ENCODE measurements at places on chromosomes 12 and 14.

- DNase-seq = no peak
Measured at GRCh38 chr12:82414044-82414443, 55.7 kb downstream of the METTL25 start.

DNA sequence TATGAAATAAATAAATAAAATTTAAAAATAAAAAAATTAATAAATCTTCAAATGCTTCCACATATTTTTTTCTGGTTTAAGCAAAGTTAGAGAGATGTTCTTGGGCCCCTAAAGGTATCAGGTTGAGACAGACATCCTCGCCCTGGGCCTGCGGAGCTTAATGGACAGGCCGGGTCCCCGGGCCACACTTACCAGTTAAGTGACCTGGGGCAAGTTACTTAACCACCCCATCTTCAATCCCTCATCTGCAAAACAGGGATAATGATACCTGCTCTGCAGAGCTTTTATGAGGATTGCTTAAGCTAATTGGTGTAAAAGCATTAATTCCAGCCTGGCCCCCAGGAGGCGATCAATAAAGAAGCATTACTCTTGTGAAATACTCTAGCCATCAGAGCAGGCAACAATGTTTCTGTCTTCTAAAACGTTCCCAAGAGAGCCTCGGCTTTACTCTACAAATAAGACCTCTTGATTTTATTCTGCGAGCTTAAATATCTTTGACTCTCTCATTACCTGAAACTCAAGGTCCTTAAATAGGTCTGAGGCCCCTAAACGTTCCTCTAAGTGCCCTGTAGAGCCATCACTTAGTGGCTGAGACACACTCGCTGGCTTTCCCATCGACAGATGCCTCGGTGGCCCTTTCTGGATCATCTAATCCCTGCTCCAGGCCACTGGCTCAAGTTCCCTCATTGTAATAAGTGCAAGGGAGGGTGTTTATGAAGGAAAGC, 81.1 kb upstream of the DIO3 start:
- no peak for DNase-seq

DNA sequence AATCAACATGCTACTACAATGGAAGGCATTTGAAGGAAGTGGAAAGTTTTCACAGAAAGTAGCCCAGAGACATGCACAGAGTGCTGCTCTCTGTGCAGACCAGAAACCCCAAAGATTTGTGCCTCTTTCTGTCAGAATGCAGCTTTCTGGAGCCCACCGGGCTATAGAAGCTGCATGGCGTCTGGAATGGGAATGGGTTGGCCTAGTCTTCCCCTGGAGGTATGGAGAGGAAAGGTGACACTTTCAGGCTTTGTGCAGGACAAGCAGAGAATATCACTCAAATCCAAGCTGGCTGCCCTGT, 21.3 kb upstream of the ZFP36L1 start:
- DNase-seq = no peak

DNA sequence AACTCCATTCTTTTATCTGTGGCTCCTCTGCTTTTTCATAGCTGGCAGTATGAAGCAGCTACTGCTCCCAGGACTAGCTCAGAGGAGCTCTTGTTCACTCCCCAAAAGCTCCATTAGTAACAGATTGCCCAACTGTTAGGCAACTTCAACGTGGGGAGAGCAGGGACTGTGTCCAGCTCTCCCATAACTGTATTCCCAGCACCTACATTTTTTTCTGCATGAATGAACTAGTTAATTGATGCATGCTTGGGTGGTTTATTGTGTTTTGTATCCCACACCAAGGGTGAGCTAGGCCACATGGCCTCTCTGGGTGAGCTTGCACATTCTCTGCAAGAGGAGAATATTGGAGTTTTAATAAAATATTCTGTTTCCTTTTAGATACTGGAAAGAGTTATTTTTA, 15.2 kb downstream of the STON2 start:
- DNase-seq = no peak

DNA sequence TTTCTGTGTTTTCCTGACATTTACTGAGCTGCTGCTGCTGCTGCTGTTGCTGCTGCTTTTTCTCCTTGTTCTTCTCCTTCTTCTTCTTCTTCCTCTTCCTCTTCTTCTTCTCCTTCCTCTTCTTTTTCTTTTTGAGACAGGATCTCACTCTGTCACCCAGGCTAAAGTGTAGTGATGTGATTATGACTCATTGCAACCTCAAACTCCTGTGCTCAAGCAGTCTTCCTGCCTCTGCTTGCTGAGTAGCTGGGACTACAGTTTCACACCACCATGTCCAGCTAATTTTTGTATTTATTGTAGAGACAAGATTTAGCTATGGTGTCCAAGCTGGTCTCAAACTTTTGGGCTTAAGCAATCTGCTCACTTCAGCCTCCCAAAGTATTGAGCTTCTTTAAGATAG, 95.8 kb downstream of the TMTC3 start:
- no peak for DNase-seq

GRCh38 chr12:126519833-126520232, 1454.6 kb downstream of the AACS start:
- DNase-seq = no peak

DNA sequence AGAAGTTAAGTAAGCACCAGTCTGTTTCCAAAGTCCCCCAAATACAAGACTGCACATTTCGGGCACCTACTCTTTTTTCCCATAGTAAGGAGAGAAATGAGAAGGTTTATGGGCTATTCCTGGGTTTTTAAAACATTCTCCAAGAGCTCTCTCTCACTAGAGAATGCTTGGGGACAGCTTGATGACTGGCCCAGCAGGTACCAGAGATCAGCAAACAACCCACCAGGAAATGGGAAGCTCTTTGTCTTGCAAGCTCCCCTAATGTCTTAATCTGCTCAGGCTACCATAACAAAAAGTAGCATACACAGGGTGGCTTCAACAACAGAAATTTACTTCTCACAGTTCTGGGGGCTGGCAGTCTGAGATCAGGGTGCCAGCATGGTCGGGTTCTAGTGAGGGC, 41.8 kb upstream of the CRY1 start:
- no peak for DNase-seq

DNA sequence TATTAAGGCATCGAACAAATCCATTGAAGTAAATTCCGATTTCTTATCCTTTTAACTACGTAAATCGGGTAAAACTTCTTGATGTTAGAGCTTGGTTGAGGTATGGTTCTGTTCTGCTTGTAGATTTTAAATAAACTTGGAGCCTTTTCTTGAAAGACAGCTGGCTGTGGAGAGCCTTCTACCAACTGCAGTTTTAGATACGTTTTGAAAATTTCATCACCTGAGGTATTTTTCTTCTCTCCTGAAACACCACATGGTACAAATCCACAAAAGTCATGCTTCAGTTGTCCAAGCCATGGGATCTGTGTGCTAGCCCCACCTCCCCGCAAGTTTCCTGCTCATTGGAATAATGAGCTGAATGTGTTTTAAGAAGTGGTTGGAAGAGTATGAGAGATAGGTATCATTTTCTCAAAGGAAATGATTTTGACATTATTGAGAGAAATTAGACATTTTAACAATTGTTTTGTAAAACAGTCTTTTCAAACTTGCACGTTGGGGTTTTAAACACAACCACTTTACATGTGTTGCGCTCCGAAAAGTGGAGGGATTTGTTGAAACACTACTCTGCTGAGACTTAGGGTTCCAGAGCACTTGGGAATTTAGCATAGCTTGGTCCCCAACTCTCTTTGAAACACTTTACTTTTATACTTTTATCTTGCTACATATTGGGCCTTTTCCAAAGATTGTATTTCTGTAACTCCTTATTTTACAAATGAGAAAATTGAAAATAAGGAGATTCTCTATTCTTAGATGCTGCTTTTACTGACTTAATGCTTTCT, 1.4 kb downstream of the PPM1A start:
- DNase-seq = no peak

DNA sequence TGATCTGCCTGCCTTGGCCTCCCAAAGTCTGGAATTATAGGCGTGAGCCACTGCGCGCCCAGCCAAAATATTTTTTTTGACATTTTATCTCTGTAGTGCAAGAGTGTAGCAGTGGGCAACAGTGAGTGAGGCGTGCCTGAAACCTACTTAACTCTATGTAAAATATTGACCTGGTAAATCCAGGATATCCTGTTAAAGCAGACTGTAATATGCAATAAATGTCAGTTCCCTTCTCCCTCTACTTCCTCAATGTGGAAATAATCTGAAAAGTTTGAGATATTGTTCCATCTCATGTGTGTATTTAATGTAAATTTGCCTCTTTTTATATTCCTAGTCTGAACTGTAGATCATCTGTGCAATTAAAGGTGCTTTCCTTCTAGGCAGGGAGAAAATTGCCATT, 9.5 kb upstream of the CDK17 start:
- DNase-seq = no peak

DNA sequence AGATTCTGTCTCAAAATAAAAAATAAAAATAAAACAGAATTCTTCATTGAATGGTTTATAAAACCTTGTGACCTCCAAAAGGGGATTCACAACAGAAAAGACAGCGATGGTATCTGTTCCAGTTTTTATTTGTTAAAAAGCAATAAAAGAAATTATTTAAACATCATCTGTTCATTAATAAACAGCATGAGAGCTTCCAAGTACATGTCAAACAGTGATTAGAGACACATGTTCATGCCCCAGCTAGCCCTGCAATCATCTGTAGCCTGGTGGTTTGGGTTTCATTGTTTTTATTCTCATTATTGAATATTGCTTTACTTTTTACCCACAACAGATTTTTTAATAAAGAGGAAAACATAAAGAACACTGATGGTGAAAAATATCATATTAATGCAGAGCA, 173.3 kb downstream of the ANO2 start:
- DNase-seq = no peak
